ENCODE measurements at places on chromosomes 7 and 10. TPM values are rescaled to one million over a fixed set of nuclear protein-coding genes. Genes with fewer than 3 reads are reported as not detected.

DNA sequence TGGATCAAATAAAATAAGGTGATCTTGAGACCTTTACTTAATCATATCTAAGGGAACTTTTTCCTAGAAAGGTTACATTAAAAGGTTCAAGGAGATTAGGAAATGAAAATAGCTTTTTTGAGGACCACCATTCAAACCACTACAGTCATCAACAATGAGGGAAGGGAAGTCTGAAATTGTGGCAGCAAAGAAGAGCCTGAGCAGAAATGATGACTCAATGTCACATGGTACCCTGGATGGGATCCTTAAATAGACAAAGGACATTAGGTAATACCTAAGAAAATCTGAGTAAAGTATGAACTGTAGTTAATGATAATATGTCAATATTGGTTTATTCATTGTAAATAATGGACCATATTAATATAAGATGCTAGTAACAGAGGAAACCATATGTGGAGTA lies 236.0 kb downstream of the SEMA3D start:
- no peak for DNase-seq

Gene NODAL
- total RNA-seq: not detected

Gene NANOS1
- 1.9 TPM for total RNA-seq

Gene MYH16
- total RNA-seq: not detected

GRCh38 chr7:157910446-157910845 lies 573.6 kb downstream of the DNAJB6 start:
- DNase-seq: no peak

DNA sequence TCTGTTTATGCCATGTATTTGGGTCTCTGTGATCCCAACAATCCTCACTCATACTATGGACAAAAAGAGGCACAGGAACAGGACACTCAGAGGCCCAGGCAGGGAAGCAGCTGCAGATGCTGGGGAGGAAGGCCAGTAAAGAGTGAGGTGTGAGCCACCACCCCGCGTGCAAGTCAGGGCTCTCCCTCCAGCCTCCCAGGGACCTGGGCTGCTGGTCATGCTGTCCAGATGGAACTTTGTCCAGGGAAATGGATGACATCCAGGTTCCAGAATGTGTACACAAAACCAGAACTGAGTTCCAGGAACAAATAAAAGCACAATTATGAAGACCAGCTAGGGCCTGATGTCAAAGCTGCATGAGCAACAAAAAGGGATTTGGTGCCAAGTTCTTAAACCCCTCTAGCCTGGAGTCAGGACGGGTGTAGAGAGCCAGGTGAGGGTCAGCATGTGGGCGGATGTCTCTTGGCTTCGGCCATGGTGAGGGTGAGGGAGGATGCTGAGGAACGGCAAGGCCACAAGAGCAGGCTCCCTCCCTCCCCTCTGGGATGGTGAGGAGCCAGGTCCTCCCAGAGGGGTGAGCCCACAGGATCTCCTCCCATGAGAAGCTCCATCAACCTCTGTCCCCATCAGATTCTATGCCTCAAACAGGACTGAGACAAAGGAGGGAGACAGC lies 739.7 kb downstream of the PARD3 start:
- no peak for DNase-seq

DNA sequence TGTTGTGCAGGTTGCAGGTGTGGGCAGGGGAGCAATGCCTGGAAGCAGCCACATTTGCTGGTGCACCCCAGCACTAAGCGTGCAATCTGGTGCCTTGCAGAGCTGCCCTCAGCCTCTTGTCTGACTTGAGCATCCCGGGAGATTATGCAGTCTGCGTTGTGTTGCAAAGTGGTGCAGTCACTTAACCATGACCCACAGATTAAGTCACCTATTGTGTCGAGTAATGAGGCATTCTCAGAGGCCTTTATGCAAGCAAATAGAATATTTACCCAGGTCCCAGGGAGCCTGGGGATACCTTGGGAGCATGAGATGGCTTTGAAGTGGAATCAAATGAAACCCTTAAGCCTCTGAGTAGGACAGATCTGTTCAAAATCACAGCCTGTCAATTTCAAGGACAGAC lies 529.0 kb downstream of the TYW1 start:
- DNase-seq: no peak

Gene FBXL15
- 12.1 TPM for total RNA-seq

DNA sequence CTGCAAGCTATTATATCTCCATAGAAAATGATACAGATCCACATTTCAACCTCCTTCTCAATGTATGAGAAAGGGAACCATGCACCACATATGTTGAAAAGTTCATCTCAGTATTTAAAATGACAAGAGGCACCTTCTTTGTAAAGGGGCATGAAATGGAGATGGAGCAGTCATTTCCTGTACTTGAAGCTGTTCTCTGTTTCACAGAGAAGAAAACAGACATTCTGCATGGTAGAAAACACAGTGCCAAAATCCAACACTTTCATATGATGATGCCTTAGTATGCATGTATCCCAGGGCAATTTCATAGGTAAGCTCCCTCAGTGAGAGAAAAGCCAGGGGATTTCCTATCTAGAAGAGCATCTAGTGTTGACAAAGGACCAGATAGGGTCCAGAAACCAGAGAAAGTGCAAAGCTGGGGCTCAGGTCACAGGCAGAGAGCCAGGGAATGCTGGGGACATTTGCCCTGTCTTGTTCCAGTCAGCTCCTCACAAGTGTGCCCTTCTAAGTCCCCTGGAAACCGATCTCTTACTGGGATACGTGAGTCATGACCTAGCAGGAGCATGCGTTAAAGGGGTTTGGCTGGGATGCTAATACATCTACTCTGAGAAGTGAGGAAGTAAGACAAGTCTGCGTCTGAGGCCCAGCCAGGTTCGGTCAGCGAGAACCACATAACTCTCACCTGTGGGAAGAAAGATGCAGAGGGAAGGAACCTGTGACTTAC lies 118.7 kb downstream of the ICA1 start:
- DNase-seq: no peak

DNA sequence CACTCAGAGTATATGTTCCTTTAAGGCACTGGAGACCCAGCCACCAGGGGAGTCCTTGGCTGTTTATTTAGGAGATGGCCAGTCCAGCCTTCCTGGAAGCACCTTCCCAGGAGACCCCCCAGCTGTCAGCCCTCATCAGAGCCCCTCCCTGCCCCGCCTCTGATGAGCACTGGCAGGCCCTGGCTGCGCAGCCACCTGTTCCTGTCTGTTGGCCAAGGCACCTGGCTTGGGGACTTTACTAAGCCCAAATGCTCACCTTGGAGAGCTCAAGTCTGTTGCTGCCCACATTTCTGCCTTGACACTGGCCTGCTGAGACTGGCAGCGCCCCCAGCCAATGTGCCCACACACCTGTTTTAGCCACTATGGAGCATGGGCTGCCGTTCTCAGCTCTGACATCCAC lies 124.7 kb downstream of the ELMO1 start:
- DNase-seq: no peak

Gene EGR2
- 11.4 TPM for total RNA-seq

Gene TPST1
- 38.8 TPM for total RNA-seq

DNA sequence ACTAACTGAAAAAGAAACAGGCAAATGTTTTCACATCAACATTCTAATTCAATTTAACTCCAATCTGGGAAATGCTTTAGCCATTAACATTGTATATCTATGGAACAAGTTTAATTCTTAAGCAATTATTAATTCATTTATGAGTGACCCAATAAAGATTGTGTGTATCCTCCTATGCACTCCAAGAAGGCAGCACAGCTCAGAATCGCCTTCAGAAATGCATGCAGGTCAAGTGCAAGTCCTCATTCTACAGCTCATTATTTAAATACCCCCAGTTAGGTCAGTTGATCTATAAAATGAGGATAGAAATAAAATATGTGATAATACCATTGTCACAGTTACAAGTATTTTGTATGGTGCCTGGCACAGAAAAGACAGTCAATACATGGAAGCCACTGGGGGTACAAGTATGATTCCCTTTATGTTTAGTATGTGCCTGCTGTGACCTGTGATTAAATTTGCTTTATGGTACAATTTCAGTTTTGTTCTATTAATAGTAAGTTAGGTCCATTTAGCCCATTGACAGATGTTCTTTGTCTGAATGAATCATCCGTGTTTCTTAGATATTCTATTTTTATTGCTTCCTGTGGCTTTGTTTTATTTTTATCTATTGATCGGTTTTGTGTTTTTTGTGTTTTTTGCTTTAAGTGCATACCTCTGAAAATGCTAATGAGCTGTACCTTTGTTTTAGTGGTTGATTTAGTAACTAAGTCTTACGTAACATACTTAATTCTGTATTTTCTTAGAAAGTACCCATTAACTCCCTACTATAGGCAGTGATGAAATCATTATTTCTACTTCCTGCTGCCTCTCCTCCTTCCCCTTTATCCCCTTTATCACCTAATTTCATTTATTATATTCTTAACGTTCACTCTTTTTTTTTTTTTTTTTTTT lies 42.8 kb downstream of the CPXM2 start:
- no peak for DNase-seq

Gene SP8
- total RNA-seq: not detected

- no peak for DNase-seq
Observed at GRCh38 chr10:22259280-22259679, 41.5 kb upstream of the EBLN1 start.

DNA sequence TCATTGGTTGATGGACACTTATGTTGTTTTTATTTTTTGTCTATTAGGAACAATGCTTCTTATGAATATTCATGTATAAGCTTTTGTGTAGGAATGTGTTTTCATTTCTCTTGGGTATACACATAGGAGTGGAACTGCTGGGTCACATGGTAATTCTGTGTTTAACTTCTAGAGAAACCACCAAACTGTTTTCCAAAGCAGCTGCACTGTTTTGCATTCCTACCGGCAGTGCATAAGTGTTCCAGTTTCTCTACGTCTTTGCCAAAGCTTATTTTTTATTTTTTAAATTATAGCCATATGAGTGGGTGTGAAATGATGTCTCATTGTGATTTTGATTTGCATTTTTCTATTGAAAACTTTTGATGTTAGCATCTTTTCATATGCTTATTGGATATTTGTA lies 51.3 kb downstream of the ADK start:
- no peak for DNase-seq

Gene NKX1-2
- not detected for total RNA-seq

DNA sequence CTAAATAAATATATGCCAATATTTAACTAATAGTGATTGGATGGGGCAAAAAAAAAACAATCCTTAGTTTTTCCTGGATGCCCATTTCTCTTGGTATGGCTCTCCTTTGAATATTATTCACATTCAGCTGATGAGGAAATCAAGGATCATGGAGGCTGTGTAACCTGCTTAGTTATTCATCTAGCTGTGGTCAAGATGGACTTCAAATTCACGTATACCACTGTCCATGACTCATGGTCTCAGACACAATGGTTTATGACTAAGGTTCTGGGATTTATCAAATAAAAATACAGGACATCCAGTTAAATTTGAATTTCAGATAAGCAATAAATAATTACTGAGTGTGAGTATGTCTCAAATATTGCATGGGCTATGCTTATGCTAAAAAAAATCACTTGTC lies 191.5 kb upstream of the CELF2 start:
- DNase-seq: no peak

DNA sequence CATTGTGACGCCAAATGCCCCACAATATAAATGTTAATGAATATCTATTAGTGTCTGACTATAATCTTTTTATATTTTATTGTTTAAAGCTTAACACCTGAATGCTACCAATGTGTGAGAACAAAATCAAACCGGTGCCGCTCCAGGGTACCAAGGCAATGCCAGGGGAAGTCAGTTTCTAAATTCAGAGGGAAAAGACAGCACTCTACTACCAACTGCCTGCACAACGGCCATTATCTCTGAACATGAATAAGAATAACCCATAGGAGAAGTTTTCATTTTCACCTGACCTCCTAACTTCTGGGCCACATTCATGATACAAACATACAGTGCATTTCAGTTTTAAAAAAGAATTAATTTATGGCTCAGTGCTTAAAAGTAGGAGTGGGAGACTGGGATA lies 21.7 kb downstream of the USP6NL start:
- no peak for DNase-seq

Gene TMEM178B
- total RNA-seq: 0.42 TPM

DNA sequence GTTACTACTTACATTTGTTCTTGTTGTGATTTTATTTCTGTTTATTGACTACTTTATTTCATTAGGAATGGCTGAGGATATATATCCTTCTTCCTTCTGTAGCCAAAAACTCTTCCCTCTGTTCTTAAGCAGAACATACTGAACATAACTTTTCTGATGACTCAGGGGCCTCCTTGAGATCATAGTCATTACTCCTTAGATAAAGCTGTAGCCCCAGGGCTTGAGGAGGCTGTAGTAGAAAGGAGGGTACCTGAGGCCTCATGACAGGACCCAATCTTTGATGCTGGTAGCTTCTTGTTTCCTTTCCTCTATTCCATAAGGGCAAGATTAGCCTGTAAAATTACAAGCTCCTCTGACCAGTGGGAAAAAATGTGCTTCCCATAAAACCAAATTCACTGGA lies 41.2 kb upstream of the FGFR2 start:
- DNase-seq: no peak

- DNase-seq: no peak
Observed at GRCh38 chr10:93403152-93404047, 78.7 kb downstream of the MYOF start.

- no peak for DNase-seq
Observed at GRCh38 chr7:45944058-45944457, 23.0 kb upstream of the IGFBP3 start.

Gene CALY
- total RNA-seq: not detected

DNA sequence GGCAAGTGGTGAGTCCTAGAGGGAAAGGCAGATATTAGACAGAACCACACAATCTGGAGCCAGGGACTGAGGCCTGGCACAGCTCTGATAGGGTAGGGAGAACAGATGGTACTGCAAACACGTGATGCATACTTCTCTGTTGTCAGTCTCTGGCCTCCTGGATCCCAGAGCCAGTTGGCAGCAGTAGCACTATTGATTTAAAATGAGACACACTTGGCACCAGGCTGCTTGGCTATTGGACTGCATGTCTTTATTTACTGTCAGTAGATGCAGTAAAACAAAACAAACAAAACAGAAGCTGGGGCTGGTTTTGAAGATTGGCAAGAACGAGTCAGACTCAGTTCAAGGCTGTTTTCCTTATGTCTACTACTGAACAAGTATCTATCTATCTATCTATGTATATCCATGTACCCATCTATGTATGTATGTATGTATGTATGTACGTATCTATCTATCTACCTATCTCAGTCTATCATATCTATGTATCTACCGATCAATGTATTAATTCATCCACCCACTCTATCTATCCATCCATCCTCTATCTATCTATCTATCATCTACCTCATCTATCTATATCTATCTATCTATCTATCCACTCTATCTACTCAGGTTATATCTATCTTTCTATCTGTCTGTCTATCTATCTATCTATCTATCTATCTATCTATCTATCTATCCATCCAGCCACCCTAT lies 23.4 kb upstream of the MGAM2 start:
- no peak for DNase-seq

- DNase-seq: no peak
Observed at GRCh38 chr7:29315892-29316270, 121.3 kb downstream of the CHN2 start.

Gene HSPB1
- total RNA-seq: 1,225 TPM

- no peak for DNase-seq
Observed at GRCh38 chr10:23779301-23779700, 340.4 kb downstream of the OTUD1 start.
